NCI-H226 (cell line): ENCODE measurements at places on chromosomes 16 and 17.
A peak's percentile ranks its signal among the peaks of the same experiment; 100 is the strongest.

GRCh38 chr17:17793378-17794214, 43.2 kb downstream of the SREBF1 start:
- DNase-seq = no peak

GRCh38 chr17:68054296-68054900, 18.9 kb downstream of the KPNA2 start:
- peak; percentile 86 for DNase-seq

GRCh38 chr17:2954898-2955445, 108.4 kb downstream of the OR1D5 start:
- peak; percentile 93 for DNase-seq

GRCh38 chr16:143047-143446, 4.6 kb upstream of the NPRL3 start:
- DNase-seq = no peak

GRCh38 chr16:56637814-56638750, at the start of gene MT1A:
MT1A (plus strand) TSS chr16:56638666; CDS start chr16:56638739, 73 bp downstream.
- no peak for DNase-seq

DNA sequence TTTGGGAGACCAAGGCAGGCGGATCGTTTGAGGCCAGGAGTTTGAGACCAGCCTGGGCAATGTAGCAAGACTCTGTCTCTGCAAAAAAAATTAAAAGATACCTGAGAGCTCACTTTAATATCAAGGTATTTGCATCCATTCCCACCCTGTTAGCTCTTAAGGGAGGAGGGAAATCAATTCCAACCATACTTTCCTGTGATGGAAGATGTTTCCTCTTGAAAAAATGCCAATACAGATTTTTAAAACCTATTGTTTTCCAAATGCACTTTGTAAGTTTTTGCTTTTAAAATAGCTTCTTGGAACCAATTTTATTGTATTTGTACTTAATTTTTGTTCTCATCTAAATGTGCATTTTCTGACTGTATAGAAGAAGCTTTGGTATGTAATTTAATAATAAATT, 49.2 kb downstream of the GOSR1 start:
- DNase-seq = no peak

DNA sequence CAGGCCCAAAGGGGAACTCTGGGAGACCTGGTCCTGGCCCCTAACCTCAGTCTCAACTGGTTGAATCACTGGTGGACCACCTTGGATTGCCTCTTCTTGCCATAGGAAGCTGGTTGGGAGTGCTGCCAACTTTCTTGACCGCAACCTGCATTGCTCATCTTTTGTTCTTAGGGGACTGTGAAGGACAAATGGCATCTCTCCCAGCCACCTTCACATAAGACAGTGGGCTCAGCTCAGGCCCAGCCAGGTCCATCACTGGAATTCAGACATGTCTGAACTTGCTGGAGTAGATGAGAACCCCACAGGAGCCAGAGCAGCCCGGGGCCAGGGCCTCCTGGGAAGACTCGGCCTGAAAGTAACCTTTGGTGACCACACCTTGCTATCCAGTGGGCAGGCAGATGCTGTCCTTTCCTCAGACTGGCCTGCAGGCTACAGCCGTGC, 18.8 kb downstream of the ADORA2B start:
- peak; percentile 36 for DNase-seq

GRCh38 chr17:77440560-77440981, 299.8 kb downstream of the SEC14L1 start:
- DNase-seq = no peak

GRCh38 chr16:80350061-80350460, 190.7 kb upstream of the DYNLRB2 start:
- DNase-seq = no peak

DNA sequence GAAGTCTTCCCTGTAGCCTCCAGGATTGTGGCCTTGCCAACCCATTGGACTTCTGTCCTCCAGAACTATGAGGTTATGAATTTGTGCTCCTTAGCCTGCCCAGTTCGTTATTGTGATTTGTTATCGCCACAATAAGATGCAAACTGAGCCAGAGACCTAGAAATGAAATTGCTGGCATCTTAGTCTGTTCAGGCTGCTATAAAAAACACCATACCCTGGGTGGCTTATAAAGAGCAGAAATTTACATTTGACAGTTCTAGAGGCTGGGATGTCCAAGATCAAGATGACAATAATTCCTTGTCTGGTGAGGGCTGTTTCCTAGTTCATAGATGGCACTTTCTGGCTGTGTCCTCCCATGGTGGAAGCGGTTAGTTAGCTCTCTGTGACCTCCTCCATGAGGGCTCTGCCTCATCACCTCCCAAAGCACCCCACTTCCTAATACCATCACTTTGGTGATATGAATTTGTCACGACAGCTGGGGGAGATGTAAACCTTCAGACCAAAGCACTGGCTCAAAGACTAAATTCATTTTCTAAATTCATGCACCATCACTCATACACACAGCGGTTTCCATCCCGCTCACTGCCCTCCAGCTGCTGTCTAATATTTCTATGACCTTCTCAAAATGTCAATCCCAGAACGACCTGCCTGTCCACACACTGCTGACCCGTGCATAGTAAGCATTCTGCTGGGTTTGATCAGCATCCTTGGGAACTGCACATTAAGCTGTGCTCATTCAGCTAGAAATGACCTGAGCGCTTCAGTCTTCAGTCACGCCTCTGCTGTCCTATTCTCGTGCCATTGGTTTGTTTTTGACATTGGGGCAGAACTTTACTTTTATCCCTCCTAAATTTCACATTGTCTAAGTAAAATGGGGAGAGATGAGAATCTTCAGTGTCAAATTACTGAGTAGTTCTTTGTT, 36.6 kb downstream of the GINS3 start:
- DNase-seq = no peak

GRCh38 chr17:73715769-73716168, 71.5 kb upstream of the SDK2 start:
- DNase-seq = no peak

- DNase-seq = no peak
Measured at GRCh38 chr17:73496232-73496631, 148.0 kb downstream of the SDK2 start.

DNA sequence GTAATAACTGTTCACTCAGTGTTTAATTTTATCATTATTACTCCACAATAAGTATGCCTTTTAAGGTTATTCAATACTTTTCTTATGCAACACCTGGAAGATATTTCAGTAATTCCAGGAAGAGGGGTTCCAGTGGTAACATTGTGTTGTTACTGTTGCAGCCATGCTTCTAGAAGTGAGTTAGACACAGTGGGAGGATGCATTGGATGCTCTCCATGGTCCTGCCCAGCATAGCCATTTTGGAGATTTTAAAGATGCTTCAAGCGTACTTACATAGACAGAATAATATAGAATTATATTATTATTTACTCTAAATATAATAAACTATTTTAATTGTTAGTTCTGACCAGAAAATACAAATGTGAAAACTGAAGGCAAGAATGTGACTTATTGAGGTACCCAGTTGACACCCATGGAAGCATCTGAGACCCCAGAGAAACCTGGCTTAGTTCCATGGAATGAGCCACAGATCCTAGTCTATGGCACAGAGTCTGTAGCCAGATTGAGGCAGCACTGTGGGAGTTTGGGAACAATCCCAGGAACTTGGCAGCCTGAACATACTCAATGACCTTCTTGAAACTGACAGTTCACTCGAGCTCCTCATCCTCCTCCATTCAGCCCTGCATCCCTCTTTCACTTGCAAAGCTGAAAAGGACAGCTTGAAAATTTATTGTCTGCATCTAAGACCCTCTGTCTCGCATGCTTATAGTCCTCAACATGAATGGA, 190.1 kb upstream of the HS3ST4 start:
- no peak for DNase-seq

DNA sequence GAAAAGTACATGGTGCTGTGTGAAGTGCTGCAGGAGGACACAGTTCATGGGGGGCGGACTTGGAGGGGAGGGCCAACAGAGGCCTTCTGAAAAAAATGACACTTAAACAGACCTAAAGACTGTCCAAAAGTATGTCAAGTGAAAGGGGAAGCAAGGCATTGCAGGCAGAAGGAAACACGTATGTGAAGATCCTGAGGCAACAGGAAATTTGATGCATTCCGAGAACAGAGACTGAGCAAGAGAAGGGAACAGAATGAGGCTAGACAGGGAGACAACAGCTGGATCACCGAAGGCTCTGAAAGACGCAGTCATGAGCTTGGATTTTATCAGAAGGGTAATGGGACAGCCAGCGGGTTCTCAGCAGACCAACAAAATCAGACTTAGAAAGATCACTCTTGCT, 1.1 kb downstream of the IFT20 start:
- no peak for DNase-seq

DNA sequence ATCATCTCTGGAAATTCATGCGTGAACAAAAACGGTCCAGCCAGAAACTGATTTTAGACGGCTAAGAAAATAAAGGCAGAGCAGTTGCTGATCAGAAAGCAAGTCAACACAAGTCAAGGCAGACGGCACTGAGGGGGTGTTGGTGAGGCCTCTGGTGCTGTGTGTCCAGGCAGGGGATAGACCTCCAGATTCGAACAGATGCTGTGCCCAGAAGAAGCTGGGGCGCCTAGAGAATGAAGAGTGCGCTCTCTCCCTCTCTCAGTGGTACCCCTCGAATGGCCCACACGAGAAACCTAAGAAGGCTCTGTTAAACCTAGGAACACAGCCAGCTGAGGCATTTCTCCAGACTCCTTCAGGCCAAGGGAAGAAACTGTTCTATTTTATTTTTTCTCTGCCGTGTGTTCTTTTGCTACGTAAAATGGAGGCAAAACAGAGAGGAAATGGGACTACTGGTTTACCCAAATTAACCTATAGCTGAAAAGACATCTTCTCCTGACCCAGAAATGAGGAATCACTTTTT, 178.3 kb downstream of the PMP22 start:
- DNase-seq = no peak

DNA sequence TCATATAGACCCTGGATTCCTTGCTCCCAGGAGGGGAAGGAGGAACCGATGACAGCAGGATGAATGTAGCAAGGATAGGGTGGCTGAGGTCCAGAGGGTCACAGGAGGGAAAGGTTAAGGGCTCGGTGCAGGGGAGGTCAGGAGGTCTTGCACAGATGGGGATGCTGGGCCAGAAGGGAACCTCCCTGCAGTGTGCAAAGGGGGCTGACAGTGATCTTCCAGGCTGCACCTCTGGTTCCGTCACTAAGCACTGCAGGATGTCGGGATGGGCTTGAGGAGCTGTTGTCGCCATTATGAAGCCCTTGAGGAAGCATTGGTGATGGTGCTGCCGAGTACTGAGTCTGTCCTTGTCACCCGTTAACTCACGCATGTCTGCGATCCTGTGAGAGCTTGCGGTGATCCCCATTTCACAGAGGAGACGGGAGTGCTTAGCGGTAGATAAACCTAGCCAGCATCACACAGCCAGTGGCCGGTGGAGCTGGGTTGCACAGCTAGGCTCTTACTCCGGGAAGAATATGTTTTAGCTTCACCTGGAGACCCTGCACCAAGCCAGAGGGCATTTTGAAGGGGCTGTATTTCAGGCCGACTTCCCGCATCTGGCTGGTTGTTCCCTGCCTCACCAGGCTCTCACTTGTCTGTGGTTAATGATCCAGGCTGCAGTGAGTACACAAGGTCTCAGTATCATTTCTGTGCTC, 120.4 kb downstream of the SNX29 start:
- DNase-seq = no peak

DNA sequence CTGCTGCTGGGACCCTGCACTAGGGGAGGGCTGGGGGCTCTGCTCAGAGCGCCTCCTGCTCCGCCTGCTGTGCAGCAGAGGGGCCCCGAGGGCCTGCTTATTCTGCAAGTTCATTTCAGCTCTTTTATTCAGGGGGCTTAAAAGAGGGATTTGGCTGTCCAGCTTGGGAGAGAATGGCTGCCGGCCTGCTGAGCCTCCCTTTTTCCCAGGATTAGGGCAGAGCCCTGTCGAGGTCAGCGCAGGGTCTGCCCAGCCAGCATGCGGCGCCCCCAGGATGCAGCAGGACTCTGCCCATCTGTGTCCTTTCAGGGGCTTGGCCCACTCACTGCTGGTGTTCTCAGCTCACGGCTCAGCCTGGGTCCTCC, 1.1 kb downstream of the SMIM5 start:
- no peak for DNase-seq

DNA sequence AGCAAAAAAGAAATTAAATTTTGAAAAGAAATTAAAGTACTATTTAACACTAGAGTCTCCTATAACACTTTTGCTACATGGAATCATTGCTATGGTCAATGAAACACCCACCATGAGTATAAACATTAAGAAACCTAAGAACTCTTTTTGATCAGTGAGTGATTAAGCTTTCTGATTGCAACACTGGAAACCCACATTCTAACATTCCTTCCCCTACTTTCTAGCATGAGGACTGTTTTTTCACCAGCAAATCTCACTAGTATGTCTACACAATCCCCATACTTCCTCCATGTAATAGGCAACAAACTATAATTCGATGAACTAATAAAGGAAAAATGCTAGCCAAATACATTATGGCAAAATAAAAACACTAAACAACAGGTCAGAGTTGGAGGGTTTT, 54.7 kb downstream of the SKAP1 start:
- DNase-seq = peak; percentile 37

GRCh38 chr17:71638668-71639067, 482.2 kb upstream of the SOX9 start:
- DNase-seq = no peak

GRCh38 chr16:84054271-84054670, 11.7 kb upstream of the SLC38A8 start:
- no peak for DNase-seq

- peak; percentile 73 for DNase-seq
Measured at GRCh38 chr17:32486111-32486700, 587 bp upstream of the CDK5R1 start.

- DNase-seq = no peak
Measured at GRCh38 chr17:18262641-18263040, 2.2 kb downstream of the MIEF2 start.

- DNase-seq = no peak
Measured at GRCh38 chr16:27156579-27156978, 46.7 kb upstream of the KDM8 start.

DNA sequence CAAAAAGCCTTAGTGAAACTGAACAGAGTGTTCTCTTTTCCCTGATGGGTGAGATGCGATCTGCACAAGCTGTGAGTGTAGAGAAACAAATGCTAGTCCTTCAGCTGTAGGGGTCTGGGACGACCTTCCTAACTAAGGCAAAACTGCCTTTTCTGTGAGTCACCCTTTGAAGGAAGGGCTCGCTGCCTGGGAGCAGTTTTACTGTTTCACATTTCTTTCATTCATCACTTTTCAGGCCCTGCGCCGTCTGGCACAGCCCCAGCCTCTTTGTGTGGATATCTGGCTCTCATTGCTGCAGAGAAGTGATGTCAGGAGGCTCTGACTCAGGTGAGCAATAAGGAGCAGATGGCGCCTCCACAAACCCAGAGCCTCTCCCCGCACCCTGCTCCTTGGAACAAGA, 57.4 kb downstream of the HS3ST3A1 start:
- DNase-seq = peak; percentile 96
